Skeletal muscle tissue (tissue), 5 donors: ENCODE measurements at places on chromosomes 7 and 10. TPM values are rescaled to one million over a fixed set of nuclear protein-coding genes. Genes with fewer than 3 reads are reported as not detected.

The PAX4 gene
- total RNA-seq, result not detected

The HKDC1 gene
- total RNA-seq, result not detected

The RBM20 gene
- 6.3 TPM for total RNA-seq

The PAPOLB gene
- total RNA-seq, result under 0.01 TPM

The GHRHR gene
- total RNA-seq, result not detected

The COL28A1 gene
- 2.1 TPM for total RNA-seq

The NPFFR1 gene
- under 0.01 TPM for total RNA-seq
